ENCODE measurements at places on chromosomes 11 and 22. TPM values are rescaled to one million over a fixed set of nuclear protein-coding genes. Genes with fewer than 3 reads are reported as not detected.

CASTOR1 gene
- total RNA-seq: 13.7 TPM

ASCC2 gene
- 88.7 TPM for total RNA-seq

- no peak overlapping the region for H3K4me3 ChIP-seq
- DNase-seq: no peak
- H3K27ac ChIP-seq: no peak overlapping the region
- no peaks in the 10 kb centered on the region for H3K4me1 ChIP-seq
- H3K36me3 ChIP-seq: no peaks in the 10 kb centered on the region
- H3K27me3 ChIP-seq: no peaks in the 10 kb centered on the region
These were observed 312.2 kb upstream of the MTNR1B start for GRCh38 chr11:92657226-92657625.

GRCh38 chr22:46360097-46360496, 24.6 kb downstream of the TRMU start:
- no peak overlapping the region for H3K27ac ChIP-seq
- H3K36me3 ChIP-seq: peaks cover 4% of the 10 kb centered on the region
- H3K27me3 ChIP-seq: no peaks in the 10 kb centered on the region
- H3K4me3 ChIP-seq: no peak overlapping the region
- DNase-seq: no peak
- no peaks in the 10 kb centered on the region for H3K4me1 ChIP-seq

GRCh38 chr11:75625021-75625420, 43.8 kb downstream of the MAP6 start:
- H3K27me3 ChIP-seq: no peaks in the 10 kb centered on the region
- no peaks in the 10 kb centered on the region for H3K4me1 ChIP-seq
- DNase-seq: no peak
- H3K27ac ChIP-seq: no peak overlapping the region

DNA sequence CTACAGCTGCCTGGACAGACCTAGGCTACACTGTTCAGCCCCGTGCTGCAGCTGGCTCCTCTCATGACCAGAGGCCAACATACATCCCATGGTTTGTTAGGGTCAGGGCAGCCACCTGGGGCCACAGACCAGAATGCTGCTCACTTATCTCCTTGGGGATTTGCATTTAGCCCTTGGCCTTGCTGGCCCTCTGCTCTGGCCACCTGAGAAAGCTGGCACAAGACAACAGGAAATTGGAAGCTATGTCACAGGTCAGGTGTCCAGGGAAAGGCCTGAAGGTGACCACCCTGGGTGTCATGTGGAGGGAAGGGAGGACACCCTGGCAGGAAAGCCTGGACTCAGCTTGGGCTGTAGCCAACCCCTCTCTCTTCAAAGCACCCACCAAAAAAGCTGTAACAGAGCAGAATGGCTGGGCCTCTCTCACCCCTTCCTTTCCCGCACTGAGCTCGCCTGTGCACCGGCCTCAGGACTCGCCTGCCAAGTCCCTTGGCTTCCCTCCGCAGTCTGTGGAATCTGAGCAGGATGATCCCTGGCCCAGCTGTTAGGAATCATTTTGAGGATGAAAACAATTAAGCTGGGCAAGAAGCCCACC, 86.3 kb downstream of the SNX19 start:
- no peaks in the 10 kb centered on the region for H3K4me1 ChIP-seq
- H3K36me3 ChIP-seq: no peaks in the 10 kb centered on the region
- no peak overlapping the region for H3K27ac ChIP-seq
- H3K27me3 ChIP-seq: no peaks in the 10 kb centered on the region
- H3K4me3 ChIP-seq: no peak overlapping the region

DNA sequence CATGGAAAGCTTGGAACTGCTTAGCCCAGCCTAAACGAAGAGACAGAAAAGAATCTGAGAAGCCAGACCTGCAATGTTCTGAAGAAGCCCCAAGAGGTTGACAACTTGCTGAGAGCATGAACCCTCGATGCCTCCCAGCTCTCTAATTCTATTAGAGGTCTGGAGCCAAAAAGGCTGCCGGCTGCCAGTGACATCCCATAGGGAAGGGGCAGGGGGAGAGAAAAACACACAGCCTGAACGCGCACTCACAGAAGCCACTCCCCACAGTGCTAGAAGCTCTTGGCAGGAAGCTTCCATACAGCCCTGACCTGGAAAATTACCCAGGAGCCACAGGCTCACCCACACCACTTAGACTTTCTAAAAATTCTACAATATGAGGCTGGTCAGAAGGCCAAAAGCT, 18.3 kb downstream of the POLDIP3 start:
- peaks cover 88% of the 10 kb centered on the region for H3K36me3 ChIP-seq
- no peaks in the 10 kb centered on the region for H3K4me1 ChIP-seq
- no peak overlapping the region for H3K27ac ChIP-seq

- peaks cover 14% of the 10 kb centered on the region for H3K4me1 ChIP-seq
- no peaks in the 10 kb centered on the region for H3K36me3 ChIP-seq
- H3K4me3 ChIP-seq: no peak overlapping the region
- DNase-seq: no peak
- no peak overlapping the region for H3K27ac ChIP-seq
These were observed 45.2 kb downstream of the RASSF10 start for GRCh38 chr11:13054278-13054677.

- H3K27me3 ChIP-seq: no peaks in the 10 kb centered on the region
- H3K4me1 ChIP-seq: no peaks in the 10 kb centered on the region
- peaks cover 36% of the 10 kb centered on the region for H3K36me3 ChIP-seq
- DNase-seq: no peak
These were observed 23.2 kb upstream of the ST3GAL4 start for GRCh38 chr11:126332221-126332711.

DNA sequence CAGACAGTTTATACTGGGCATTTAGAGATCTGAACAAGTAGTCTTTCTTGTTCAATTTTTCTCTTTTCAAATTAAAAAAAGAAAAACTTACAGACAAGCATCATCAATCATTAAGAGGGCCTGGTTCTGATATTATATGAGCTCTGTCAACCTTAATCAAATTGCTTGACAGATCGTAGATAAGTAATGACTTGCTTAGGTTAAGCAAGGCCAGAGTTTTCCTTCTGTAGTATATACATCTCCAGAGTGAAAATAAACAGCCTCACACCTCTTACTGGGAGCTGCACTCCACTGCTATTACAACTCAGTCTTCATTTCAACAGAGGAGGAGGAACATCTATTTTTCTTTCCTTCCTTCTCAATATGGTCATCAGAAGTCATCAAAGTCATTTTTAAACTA, 13.5 kb downstream of the CDON start:
- DNase-seq: no peak
- H3K36me3 ChIP-seq: no peaks in the 10 kb centered on the region
- no peak overlapping the region for H3K4me3 ChIP-seq
- no peaks in the 10 kb centered on the region for H3K27me3 ChIP-seq
